GM13976 (cell line): ENCODE measurements at places on chromosomes 13 and 19.

GRCh38 chr13:22744688-22745452 lies 435.9 kb upstream of the SGCG start:
- DNase-seq: no peak

- peak; percentile 33 for DNase-seq
Measured at GRCh38 chr13:39038569-39039030, 344 bp downstream of the NHLRC3 start.

GRCh38 chr13:32407854-32408253 lies 20.1 kb downstream of the N4BP2L1 start:
- DNase-seq: no peak

GRCh38 chr19:54162241-54162805 lies 2.8 kb upstream of the LENG1 start:
- DNase-seq: peak; percentile 88

- DNase-seq: no peak
Measured at GRCh38 chr13:78787190-78787589, 128.2 kb upstream of the OBI1 start.
